ENCODE measurements at places on chromosomes 5 and 9.

DNA sequence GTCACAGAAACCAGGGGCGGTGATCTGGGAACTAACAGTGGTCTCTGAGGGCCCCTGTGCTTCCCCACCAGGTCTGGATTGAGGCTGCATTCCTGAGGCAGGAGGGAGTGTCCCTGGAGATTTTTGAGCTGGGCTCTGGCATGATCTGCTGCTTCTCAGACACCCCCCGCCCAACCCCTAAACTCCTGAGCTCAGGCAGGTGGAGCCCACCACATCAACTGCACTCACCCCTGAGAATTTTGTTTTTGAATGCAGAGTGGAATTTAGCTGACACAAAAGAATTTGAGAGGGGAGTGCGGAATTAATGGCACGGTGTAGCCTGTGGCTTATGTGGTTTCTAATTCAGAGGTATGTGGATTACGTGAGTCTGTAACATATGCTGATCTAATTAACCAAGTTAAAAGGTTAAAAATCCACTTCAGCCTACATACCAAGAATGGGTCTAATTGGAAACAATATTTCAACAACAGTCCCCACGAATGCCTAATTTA, 23.9 kb upstream of the CTSL start:
- peak; percentile 72 for DNase-seq

DNA sequence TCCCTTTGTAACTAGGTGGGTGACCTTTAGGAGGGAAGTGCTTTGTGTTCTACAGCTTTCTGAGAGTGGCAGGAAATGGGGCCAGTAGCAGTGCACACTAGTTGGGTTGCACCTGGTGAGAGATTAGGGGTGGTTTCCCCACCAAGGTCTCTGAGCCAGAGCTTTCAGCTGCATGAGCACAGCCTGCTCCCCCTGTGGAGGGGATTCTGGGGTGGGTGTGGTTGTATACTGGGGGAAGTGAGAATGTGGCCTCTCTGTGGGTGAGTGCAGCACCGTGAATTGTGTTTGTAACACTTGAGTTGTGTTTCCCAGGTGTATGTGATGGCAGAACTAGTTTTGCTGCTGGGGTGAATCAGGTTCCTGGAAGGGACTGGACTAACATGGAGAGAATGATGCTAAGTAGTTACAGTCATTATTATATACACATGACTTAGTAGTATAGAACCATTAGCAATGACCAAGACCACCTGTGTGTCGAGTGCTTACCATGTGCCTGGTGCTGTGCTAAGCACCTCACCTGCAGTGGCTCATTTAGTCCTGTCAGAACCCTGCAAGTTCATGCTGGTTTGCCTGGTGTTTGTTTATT, 11.8 kb upstream of the CXXC5 start:
- DNase-seq = no peak

GRCh38 chr5:173774271-173774761, 113.8 kb upstream of the CPEB4 start:
- DNase-seq = no peak

- no peak for DNase-seq
Measured at GRCh38 chr5:142671801-142672200, 14.1 kb downstream of the FGF1 start.

GRCh38 chr9:109190151-109190550, 23.1 kb upstream of the FRRS1L start:
- DNase-seq = no peak

- peak; percentile 59 for DNase-seq
Measured at GRCh38 chr5:88396751-88397281, 128.2 kb upstream of the TMEM161B start.

DNA sequence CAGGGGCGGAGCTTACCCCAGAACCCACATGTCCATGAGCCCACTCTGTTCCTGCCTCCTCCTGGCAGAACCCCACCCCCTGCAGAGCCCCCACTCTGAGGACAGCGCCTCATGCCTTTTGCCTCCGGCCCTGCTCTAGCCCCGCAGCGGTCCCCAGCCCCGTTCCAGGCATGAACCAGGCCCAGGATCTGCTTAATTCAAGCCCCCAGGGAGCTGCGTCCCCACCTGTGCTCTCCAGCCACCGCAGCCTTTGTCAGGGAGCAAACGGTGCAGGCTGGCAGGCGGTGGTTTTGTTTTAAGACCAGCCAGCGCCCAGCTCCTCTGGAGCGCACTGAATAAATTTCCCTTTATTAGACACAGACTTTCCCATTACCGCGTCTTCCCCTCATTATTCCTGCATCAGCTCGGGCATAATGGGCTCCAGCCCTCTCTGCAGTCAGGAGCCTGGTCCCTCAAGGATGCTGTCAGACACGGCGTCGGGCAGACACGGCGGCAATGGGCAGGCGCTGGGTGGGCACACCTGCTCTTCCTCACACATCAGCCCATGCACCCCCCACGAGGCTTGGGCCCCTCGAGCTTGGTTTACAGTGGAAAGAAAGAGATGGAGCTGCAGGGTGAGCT, 137.6 kb downstream of the OLFM1 start:
- DNase-seq = no peak

- no peak for DNase-seq
Measured at GRCh38 chr5:54702470-54702869, 184.9 kb downstream of the SNX18 start.

GRCh38 chr9:123360161-123361085, 4.4 kb downstream of the CRB2 start:
- peak; percentile 97 for DNase-seq

DNA sequence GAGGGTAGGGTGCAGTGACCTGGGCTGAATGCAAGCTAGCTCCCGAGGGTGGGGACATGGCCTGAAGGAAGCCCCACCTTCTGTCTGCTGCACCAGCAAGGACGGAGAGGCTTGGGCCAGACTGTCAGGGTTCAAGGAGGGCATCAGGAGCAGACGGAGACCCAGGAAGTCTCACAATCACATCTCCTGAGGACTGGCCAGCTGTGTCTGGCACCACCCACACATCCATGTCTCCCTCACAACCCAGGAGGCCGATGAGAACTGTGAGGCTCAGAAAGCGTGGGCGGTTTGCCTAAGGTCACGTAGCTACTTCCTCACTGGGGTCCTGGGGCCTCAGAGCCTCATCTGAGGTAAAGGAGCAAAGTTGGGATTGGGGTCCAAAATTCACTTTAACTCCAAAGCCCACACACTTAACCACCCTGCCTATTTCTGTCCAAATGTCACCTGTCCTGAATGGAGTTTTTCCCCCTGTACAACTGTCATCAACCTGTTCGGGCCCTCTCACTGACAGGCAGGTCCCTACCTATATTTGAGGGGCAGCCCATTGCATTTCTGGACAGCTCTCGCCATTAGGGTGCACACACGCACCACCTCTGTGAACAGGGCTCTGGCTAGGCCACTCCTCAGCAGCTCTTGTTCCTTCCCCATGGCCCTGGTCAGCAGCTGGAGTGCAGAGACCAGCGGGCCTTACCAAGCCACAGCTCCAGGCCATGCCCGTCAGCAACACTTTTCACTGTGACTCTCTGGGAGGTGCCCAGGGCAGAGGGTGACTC, 3.4 kb downstream of the IL13 start:
- DNase-seq = no peak

DNA sequence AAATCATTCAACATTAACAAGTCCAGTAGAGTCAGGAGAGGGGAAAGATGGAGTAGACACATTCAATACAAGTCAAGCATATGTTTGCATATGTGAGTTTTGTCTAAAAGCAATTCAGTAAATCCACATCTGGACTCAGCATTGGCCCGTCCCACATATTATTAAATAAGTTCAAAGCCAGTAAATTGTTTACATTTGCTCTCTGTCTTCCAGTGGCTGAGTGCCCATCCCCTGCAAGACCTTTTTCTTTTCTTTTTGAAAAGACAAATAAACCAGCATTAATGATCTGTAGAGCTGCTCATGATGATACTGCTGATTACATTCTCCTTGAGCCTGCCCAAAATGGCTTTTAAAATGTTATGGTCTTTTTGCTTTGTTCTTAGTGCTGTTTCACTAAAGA, 71.1 kb downstream of the TNC start:
- no peak for DNase-seq

GRCh38 chr5:35152733-35153132, 77.6 kb downstream of the PRLR start:
- DNase-seq = no peak

GRCh38 chr5:131996210-131997025, 15.0 kb downstream of the ACSL6 start:
- no peak for DNase-seq

GRCh38 chr5:150931368-150931965, 26.7 kb upstream of the ZNF300 start:
- DNase-seq = no peak

GRCh38 chr5:26582350-26583045, 455.9 kb downstream of the CDH9 start:
- no peak for DNase-seq

DNA sequence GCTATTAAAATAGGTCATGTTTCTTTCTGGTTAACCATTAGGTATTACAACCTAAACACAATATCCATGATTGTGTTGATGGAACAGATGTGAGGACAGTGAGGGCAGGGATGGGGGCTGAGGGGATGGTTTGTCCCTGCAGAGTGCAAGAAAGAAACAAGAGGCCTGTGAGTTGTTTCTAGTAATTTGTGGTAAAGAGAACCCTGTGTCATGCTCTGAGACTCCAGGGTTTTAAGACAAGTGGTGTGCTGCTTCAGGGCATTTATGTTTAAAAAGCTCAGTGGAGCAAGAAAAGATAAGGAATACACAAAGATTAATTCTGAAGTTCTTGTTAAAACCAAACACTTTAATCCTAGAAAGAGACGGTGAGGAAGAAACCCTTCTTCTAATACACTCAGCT, 656.5 kb downstream of the TLE1 start:
- no peak for DNase-seq

- peak; percentile 55 for DNase-seq
Measured at GRCh38 chr9:31582071-31582470, 802.4 kb upstream of the ACO1 start.

GRCh38 chr5:76556511-76557221, 66.5 kb downstream of the F2RL2 start:
- no peak for DNase-seq

DNA sequence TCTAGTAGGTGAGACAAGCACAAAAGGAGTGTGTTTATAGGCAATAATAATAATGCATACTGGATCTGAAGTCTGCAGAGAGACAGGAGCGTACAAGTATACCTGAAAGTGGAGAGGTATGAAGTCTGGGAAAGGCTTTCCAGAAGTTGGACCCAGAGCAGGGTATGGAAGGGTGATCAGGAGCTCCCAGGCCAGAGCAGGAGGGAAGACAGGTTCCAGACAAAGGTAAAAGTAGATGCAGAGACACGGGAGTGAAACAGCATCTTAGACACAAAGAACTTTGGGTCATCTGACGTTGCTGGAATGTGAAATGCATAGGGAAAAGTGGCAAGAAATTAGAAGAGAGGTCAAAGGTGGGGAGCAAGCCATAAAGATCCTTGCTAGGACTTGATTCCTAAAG, 175.1 kb downstream of the PAM start:
- DNase-seq = no peak

DNA sequence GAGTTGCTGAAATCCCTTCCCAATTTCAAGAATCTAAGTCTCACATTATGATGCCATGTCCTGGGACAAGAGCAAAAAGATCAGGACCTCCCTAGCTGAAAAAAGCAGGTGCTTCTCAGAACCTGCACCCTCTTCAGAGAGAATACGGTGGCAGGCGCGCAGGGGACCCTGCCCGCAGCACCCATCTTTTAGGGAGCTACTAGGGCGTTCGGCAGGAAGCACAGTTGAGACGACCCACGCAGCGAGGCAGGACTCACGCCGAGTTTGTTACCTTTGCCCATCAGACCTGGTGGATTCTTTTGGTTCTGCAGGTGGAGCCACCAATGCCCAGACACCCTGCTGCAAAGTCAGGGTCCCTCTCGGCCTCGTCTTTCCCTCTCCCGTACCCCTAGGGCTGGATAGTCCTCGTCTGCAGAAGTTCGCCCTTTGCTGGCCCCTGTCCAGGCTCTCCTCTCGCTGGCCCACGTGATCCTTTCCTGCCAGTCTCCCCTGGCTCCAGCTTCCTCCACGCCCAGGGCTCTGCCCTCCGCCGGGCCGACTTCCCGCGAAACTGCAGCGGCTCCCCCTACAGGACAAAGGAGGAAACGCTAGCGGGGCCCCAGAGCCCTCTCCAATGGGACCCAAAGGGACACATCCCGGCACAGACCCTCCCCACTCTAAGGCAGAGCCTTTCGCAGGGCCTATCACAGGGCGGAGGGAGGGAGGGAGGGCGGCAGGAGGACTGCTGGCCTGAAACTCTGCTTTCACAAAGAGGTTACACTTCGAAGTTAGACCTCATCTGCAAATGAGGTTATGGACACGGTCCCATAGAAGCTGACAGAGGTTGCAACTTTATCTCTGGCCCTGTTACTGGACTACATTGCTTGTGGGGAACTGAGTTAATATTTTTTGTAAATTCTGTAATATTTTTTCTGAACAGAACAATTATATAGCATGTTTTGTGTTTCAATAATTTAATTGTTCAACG, 28.8 kb downstream of the TMEM174 start:
- peak; percentile 95 for DNase-seq

- no peak for DNase-seq
Measured at GRCh38 chr5:58759745-58760144, 176.9 kb downstream of the RAB3C start.

- peak; percentile 61 for DNase-seq
Measured at GRCh38 chr9:113274474-113275156, 757 bp downstream of the CDC26 start.

All from HAP-1 (cell line).